Activated B cell treated with CpG ODN at 0.5 μM for 24 hours (primary cell): ENCODE measurements at places on chromosomes 11 and 22.

DNA sequence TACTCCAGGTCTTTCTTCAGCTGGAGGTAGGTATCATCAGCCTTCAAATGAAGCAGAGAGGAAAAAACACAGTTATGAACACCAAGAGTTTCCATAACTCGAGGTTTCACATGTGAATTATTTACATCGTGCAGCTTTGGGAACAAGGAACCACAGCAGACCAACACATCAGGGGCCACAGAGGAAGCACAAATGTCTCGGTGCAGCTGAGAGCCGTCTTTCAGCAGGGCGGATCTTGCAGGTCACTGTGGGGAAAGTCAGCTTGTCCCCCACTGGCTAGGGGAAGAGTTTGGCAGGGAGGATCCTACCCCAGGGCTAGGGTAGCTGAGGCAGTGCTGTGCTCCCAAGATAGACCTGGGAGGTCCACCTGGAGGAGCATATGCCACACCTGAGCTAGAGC is 74.7 kb downstream of the C11orf58 start:
- DNase-seq: no peak

GRCh38 chr11:45343444-45343843 is 57.3 kb upstream of the SYT13 start:
- DNase-seq: no peak

DNA sequence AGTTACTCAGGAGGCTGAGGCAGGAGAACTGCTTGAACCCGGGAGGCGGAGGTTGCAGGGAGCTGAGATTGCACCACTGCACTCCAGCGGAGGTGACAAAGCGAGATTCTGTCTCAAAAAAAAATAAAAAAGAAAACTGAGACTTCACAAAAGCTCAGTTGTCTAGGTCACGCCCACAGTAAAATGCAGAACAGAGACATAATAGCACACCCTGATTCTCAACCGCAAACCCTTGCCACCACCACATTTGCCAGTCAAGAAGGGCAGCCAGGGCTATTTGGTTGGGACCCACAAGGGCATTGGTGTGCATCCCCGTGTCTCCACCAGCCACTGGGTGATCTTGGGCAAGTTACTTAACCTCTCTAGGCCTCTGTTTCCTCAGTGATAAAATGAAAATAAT is 25.4 kb downstream of the CREB3L1 start:
- no peak for DNase-seq

DNA sequence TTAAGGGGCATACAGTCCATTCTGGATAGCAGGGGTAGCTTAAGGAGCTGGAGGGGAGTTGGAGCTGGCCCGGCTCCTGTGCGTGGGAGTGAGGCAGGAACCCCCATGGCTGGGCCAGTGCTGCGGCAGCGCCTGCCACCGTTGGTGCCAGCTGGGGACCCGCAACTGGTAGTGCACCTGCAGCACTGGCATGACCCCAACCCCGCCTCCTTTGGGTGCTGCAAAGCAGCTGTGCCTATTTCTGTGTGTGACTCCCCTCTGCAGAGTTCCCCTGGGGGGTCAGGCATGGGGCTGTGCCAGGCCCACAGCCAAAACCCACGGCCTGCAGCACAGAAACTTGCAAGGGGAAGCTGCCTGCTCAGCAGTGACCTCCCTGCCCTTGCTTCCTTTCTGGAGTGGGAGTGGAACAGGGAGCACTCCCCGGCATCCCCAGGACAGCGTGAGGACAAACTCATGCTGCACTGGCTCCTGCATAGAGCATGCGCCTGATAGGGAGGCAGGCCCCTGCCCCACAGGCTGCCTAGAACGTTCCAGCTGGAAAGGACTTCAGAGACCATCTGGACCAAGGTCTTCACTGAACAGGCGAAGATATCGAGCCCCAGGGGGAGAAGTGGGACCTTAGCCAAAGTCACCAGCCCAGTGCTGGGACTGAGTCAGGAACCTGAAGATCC is 26.2 kb upstream of the RAB1B start:
- no peak for DNase-seq

DNA sequence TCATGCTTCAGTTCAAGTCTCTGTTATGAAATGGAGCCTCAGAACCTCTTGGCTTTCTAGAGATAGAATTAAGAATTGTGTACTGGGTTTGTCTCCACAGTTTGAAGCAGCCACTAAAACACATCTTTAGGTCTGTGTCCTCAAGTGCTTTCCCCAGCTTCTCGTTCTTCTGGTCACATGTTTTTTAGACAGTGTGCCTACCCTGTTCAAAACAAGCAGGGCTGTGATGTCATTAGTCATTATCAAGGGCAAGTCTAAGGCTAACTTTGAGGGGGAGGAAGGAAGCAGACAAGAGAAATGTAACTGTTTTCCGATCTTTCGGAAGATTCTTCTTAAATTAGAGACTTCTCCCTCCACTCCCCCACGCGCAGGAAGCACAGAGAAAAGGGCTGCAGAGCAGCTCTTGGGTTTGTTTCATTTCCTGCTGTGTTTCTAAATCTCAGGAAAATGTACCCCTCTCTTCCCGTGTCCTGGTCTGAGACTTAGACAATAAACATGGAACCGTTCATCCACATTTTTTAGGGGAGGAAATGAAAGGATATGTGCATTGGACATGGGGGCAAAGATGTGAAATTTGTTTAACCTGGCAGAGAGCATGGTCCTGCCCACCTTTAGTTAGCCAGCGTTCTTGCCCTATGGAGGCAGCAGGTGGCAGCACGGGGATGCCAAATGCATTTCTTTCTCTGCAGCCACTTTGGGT is 3.1 kb downstream of the AKIP1 start:
- DNase-seq: no peak

DNA sequence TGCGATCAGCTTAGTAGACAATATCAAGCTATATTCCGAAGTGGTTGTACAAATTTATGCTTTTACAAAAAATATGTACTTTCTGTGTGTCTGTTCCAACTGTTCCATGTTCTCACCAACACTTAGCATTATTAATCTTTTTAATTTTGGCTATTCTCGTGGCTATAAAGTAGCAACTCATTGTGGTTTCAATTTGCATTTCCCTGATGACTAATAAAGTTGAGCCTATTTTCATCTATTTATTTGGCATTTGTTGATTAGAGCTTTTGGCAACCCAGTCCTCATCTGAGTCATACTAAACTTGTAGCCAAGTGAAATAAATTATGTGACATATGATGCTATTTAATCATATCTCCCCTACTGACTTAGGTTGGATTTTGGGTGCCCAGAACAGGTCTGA is 115.9 kb downstream of the FBXO7 start:
- no peak for DNase-seq

DNA sequence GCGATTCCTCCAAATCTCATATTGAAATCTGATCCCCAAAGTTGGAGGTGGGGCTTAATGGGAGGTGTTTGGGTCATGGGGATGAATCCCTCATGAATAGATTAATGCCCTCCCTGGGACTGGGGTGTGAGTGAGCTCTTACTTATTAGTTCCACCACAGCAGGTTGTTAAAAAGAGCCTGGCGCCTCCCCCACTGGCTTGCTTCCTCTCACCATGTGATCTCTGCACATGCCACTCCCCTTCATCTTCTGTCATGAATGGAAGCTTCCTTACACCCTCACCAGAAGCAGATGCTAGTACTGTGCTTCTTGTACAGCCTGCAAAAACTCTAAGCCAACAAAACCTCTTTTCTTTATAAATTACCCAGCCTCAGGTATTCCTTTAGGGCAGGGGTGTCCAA is 8.8 kb downstream of the RRAS2 start:
- no peak for DNase-seq

DNA sequence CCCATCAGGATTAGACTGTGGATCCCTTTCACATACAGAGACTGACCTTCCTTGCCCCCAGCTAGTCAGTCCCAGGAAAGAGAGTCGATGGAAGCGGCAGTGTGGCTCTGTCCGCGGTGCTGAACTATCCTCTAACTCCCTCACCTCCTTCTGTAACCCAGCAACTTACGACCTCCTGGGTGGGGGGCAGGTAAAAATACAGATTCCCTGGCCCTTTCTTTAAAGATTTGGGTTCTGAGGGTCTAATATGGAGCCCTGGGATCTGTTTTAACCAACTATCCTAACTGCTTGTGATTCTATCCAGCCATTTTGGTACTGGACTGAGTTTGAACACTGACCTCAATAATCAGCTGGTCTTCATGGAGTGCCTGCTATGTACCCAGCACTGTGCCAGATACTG is 23.2 kb downstream of the MFNG start:
- DNase-seq: no peak

GRCh38 chr11:24575392-24575791 is 78.5 kb downstream of the LUZP2 start:
- no peak for DNase-seq

- DNase-seq: no peak
Observed at GRCh38 chr11:78961247-78961646, 386.6 kb upstream of the NARS2 start.

DNA sequence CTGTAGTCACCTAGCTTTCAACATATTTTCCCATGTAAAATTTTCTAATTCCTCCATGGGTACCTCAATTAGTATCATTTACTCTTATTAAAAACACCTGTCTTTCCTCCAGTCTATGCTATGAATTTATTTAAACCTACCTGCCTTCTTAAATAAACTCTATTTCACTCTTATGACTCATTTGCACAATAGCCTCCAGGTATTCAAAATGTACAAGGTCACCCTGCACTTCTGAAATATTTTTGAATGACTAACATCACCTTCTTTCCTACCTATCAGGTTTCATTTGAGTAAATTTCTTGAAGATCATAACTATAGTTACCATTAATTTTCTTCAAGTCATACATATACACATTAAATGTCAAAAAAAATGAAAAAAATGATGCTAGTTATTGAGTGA is 939.7 kb downstream of the DLG2 start:
- no peak for DNase-seq

DNA sequence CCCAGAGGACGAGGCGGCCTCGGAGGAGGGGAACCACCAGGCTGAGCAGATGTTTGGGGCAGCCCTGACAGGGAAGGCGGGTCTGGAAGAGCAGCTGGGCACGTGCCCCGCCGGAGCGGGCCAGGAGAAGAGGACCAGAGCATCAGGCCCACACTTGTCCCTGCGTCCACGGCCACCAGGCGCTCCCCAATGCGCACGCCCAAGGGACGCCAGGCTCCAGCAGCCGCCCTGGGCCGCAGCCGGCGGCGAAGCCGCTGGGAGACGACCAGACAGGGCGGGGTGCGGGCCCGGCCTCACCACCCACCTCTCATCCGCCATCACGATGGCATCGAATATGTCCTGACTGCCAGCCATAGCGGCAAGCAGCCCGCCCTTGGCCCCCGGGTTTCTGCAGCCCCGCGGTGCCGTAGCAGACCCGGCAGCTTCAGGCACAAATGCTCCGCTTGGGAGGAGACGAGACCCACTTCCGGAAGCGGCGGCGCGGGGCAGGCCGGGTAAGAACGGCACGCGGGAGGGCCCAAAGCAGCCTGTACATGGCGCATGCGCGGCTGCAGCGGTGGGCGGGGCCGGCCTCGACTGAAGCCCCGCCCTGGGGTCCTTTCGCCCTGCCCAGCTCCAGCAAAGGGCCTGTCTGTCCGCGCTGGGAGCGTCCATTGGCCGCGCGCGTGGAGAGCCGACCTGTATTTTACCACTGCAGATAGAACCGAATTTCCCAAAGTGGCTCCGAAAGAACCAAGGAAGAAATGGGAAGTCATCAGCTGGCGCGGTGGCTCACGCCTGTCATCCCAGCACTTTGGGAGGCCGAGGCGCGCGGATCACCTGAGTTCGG is at the start of gene LTO1:
Gene LTO1, minus strand, starts transcription at position 468 of the 829 bp plus-strand sequence. Its CDS starts 114 bp downstream, at position 354.
- DNase-seq: peak; percentile 95

DNA sequence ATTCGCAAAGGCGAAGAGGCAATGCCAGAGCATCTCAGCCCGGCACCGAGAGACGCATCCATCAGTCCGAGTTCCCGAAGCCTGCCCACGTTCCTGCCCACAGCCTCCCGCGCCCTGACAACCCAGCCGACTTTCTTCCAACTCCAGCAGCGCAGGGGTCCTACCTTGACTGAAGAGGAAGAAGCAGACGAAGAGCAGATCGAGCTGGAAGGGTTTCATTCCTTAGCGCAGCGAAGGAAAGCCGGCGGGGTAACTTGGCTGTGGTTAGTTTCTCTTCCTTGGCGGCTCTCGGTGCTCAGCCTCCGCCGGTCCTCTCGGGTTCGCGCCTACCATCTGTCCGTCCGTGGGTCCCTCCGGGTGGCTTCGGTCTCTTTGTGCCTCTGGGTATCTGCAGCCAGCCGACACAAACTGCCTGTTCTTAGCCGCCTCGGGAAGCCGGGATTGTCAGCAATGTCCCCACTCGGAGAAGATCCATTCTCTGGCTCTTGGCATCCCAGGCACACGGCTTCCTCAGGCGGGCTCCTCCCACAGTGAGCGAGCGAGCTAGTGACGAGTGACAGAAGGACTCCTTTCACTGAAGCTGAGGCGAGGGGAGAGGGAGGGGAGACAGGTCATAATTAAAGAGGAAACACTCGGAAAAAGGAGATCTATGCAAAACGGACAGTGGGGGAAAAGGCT is at the start of gene KIRREL3:
Gene KIRREL3, minus strand, starts transcription at position 480 of the 678 bp plus-strand sequence.
- no peak for DNase-seq

GRCh38 chr11:12270215-12270797 is 107.1 kb upstream of the PARVA start:
- DNase-seq: no peak

DNA sequence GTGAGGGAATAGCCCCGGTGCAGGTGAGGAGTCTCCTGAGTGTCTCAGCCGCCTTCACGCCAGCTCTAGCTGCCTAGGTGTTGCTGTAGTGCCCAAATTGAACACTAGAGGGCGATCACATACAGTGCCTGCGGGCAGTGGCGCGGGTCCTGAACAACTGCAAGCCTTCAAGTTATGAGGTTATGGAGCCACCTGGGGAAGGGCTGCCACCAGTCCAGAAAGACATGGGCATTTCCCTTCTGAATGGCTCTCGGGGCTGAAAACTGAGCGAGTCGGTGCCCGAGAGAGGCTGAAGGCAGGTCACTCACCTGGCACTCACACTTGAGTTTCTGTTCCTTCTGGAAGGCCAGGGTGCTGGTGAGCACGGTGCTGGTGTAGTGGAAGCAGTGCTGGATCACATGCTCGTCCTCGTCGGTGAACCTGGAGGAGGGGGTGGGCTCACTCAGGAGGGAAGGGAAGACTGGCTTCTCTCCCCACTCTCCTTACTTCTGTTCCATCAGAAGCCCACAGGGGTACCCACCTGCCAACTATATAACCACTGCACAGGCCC is 88.4 kb downstream of the PDE2A start:
- peak; percentile 49 for DNase-seq

GRCh38 chr11:5546457-5546856 is 1.9 kb downstream of the OR52H1 start:
- no peak for DNase-seq

GRCh38 chr11:67466962-67467771 is 1.9 kb downstream of the TMEM134 start:
- DNase-seq: no peak

GRCh38 chr22:38228873-38229740 is 27.3 kb downstream of the MAFF start:
- DNase-seq: no peak
